Dorsolateral prefrontal cortex (tissue), 122 donors: ENCODE measurements at places on chromosomes 3 and 15.

DNA sequence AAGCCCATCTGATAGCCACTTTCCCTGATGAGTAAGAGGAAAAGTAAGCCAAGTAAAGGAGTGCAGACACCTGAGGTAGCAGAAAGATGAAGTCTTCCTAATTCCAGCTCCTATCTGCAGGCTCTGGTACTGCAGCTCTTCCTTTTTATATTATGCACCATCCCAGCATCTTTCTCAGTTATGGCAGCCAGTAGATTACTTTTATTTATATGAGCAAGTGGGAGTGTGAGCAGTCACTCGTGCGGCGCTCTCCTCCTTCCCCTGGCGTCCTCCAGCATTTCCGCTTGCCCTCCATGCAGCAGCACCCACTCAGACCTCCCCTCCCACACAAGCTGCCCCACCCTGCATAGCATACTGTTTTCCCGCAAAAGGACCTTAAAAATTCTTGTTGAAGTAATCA is 465.9 kb upstream of the DPPA4 start:
- DNase-seq = no peak

DNA sequence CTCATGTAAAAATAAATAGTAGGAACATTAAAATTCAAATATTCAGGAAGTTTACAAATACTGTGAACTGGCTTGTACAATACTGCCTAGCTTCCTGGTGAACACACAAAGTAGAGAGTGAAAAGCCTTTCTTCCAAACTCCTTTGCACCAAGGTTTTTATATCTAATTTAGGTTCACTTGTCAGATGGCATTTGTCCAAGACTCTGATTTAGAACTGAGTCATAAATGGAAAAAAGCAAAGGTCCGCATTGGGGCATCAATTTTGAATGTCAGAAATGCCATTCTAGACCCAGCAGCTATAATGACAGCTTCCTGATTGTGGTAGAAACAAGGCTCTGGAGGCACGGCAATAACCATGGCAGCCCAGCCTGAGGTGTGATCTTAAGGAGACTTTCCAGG is 160.7 kb downstream of the PDE8A start:
- DNase-seq = no peak

GRCh38 chr3:78496501-78496900 is 1271.3 kb downstream of the ROBO1 start:
- DNase-seq = no peak

- DNase-seq = no peak
Measured at GRCh38 chr15:90002428-90002844, 1.3 kb downstream of the ZNF710 start.

DNA sequence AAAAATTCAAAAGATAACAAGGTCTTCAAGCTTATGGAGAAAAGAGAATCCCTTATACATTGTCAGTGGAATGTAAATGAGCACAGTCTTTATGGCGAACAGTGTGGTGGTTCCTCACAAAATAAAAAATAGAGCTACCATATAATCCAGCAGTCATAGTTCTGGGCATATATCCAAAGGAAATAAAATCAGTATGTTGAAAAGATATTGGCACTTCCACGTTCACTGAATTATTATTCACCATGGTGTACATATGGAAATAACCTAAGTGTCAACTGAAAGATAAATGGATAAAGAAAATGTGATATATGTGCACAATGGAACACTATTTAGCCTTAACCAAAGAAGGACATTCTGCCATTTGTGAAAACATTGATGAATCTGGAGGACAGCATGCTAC is 1161.2 kb downstream of the ROBO2 start:
- DNase-seq = no peak
